ENCODE measurements at places on chromosomes 5 and 9.

DNA sequence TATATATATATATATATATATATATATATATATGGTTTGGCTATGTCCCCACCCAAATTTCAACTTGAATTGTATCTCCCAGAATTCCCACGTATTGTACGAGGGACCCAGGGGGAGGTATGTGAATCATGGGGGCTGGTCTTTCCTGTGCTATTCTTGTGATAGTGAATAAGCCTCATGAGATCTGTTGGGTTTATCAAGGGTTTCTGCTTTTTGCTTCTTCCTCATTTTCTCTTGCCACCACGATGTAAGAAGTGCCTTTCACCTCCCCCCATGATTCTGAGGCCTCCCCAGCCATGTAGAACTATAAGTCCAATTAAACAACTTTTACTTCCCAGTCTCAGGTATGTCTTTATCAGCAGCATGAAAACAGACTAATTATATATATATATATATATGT lies 52.3 kb upstream of the ADAMTS2 start:
- no peak for DNase-seq

DNA sequence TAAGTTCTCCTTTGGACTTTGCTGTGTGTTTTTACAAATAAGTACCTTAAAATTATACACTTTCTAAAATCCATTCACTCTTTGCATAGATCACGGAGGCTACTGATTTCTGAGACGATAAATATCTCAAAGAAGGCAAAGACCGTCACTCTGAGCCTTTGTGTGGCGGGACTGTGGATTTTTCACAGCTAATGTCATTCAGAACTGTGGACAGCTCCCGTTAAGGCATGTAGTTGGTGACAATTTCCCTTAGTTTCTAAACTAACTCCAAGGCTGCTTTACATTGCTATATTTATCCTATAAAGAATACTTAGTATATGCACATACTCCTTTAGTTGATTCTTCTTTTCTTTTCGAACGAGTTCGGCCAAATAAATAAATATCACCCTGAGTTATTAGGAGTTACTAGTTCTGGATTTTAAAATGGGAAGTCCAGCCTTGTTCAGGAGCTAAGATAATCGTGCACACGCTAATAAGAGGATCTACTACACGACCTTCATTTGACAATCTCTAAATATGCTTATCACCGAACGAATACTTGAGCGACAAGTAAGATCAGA lies 1.8 kb downstream of the HCN1 start:
- DNase-seq, result no peak

- no peak for DNase-seq
Measured at GRCh38 chr5:14385019-14385418, 196.6 kb upstream of the OTULINL start.

DNA sequence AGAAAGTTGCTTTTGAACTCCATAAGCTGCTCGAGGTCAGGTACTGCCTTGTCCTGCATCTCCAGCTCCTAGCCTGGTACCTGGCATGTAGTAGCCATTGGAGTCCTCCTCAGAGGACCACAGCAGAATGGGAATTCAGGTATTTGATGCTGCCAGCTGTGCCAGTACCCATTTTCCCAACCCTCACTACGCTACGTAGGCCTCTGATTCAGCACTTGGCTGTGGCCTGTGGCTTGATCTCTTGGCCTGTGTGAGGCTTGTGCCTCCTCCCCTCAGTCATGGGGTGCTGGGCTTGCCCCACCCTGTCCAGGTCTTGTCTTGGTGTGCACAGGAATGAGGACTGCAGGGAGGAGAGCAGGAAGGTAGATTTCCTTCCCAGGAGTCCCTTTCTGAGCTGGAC lies 11.8 kb downstream of the OTULIN start:
- peak; percentile 32 for DNase-seq

DNA sequence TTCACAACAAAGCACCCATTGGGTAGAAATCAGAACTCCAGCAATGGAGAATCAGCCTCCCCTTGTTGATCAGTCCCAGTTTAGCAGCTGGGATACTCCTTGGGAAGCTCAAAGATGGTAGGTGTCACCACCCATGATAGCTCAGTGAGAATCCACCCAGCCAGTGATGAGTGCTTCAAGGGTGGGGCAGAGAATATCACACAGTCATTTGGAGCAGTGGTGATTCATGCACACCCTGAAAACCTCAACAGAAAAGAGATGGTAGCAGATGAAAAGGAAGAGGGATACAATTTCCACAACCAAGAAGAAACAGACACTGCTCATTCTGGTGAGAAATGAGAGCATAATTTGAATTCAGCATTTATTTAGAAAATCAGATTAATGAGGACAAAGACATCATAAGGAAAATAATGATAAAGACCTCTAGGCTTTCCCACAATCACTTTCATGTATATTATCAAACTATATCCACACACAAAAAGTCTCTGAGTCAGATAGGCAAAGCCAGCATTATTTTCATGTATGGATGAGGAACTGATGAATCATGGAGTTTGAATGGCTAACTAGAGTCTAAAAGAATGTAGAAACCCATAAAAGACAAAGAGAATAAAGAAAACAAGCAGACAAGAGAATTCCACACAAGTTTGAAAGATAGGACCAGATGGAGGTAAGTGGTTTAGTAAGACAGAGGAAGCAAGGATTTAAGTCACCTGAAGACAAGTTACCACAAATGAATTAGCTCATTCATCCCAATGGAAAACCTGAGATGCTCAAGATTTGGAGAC lies 82.9 kb downstream of the FEM1C start:
- DNase-seq, result no peak

DNA sequence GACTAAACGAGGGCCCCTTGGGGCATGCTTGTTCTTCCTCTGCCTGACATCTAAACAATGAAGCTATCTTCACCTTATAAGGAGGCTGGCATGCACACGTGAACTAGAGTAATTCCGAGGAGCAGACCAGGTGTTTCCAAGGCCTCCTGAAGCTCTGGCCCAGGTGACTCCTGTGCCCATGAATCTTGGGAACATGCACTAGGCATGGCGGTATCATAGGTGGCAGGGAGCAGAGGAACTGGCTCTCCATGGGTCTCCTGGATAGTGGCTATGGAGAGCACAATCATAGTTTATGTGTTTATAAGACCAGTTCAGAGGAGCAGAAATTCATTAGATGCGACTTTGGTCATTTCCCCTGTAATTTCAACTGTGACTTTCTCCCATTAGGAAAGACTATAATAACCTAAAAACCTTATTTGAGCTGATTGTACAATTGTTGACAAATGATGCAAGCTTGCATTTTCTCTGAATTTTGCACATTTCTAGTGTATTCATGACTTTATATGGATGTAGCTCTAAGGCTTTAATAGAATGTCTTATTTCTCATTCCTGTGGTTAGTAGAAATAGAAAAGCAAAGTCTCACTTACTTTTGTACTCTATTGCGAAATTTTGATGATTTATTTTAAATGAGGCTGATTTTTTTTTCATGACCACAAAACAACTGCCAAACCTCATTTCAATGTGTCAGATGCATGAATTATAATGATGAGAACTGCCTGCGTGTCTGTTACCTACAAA lies 135.3 kb upstream of the RPS23 start:
- no peak for DNase-seq

- DNase-seq, result no peak
Measured at GRCh38 chr5:36442796-36443195, 141.1 kb upstream of the RANBP3L start.

GRCh38 chr9:124621371-124622328 lies 114.5 kb upstream of the NR5A1 start:
- DNase-seq, result no peak

- no peak for DNase-seq
Measured at GRCh38 chr5:74499256-74500050, 141.1 kb downstream of the ENC1 start.

DNA sequence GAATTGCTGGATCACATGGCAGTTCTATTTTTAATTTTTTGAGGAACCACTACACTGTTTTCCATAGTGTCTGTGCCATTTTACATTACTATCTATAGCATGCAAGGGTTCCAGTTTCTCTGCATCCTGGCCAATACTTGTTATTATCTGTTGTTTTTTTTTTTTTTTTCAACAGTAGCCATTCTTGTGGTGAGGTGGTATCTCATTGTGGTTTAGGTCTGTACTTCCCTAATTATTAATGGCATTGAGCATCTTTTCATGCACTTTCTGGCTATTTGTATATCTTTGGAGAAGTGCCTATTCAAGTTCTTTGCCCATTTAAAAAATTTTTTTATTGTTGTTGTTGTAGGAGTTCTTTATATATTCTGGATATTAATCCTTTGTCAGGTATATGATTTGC lies 97.7 kb downstream of the GDNF start:
- DNase-seq, result no peak

GRCh38 chr5:75140277-75140676 lies 87.9 kb upstream of the GCNT4 start:
- no peak for DNase-seq

- DNase-seq, result no peak
Measured at GRCh38 chr5:65263321-65263720, 218.4 kb downstream of the ADAMTS6 start.

DNA sequence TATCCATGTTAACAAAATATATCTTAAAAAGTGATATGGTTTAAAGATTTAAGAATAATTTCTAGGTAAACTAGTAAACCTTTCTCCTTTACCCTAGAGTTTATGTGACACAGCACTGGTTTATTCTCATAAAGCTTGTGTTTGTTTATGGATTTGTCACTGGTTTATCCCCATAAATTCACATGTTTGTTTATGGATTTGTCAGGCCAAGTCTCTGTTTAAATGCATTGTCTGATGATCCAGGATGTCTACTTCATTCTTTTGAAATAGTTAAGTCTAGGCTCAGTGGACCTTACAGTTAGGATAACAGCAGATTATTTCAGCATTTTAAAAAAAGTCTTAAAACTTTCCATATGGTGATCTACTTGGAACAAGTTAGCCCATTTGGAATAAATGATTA lies 334.0 kb downstream of the ARRDC3 start:
- DNase-seq, result no peak

GRCh38 chr9:106110483-106110882 lies 416.1 kb downstream of the TMEM38B start:
- DNase-seq, result no peak

GRCh38 chr9:124478354-124478753 lies 28.1 kb downstream of the ADGRD2 start:
- DNase-seq, result no peak

- DNase-seq, result no peak
Measured at GRCh38 chr5:94174748-94175411, 433.5 kb upstream of the POU5F2 start.

GRCh38 chr5:15256485-15256884 lies 243.5 kb upstream of the FBXL7 start:
- no peak for DNase-seq

DNA sequence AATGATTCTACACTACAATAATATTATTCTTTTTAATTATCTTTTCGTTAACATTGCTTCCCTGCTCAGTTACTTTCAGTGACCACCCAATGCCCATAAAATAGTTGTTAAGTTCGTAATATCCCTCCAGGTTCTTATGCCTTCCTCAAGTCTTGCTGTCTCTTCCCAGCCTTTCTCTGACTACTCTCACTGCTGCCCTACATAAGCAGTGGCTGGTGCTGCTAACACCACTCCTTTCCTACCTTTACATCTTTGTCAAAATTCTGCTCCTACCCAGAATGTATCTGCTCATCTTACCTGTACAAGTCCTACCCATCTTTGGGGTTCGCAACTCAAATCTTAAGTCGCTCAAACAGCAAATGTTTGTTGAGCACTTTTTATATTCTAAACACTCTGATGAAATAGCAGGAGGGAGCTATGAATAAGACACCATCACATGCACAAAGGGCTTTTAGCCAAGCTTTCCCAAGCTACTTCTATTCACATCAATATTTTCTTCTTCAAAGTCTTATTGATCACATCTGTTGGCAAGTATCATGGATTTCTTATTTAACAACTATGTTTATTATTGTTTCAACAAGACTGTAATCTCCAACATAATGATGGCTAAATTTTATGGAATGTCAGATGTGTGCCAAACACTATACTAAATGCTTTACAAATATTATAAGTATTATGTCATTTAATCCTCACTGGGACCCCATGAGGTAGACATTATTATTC lies 29.5 kb downstream of the SLC25A46 start:
- DNase-seq, result no peak

GRCh38 chr5:157516006-157516405 lies 56.0 kb downstream of the NIPAL4 start:
- no peak for DNase-seq

GRCh38 chr5:135220394-135221186 lies 178.4 kb downstream of the MACROH2A1 start:
- no peak for DNase-seq

DNA sequence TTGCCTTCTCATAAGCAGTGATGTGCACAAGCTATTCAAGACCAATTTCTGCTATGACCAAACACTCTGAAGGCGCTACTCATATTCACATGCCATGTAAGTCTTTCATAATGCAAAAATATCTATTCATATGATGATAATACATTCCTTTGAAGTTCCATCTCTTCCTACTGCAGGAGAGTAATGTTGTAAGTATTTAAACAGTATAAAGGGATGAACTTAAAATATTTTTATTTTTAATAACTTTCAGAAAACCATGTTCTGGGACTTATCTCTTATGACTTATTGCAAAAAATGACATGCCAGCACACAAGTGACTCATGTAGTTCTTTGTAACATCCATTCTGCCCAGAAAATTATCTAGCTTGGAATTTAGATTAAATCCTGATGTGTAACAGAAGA lies 376.4 kb downstream of the KCTD16 start:
- DNase-seq, result no peak

DNA sequence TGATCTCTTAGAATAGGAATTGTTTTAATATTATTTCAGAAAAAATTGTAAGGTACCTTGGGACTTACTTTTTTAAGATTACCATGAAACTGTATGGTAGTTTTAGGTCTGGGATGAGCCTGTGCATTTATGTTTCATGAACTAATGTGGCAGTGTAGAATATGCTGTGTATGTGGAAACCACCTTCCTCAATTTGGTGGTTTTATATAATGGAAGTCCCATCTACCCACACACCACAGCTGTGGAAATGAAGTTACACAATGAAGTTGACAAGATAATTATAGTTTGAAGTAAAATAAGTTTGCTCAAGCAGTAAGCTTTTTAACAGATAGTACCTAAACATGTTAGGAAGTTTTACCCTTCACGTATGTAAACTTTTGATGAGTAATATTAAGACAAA lies 24.4 kb downstream of the WDR36 start:
- no peak for DNase-seq

GRCh38 chr9:115591584-115591984 lies 473.6 kb upstream of the TNC start:
- DNase-seq, result no peak

- no peak for DNase-seq
Measured at GRCh38 chr9:72384710-72385485, 19.9 kb upstream of the ZFAND5 start.

All from activated CD8-positive, alpha-beta memory T cell treated with anti-CD3 and anti-CD28 coated beads, Interleukin-2, amount 50 U/mL, for 4 hours (primary cell).